ENCODE measurements at places on chromosomes 2 and 18. TPM values are rescaled to one million over a fixed set of nuclear protein-coding genes. Genes with fewer than 3 reads are reported as not detected.

CDK15 gene
- total RNA-seq = not detected

DNA sequence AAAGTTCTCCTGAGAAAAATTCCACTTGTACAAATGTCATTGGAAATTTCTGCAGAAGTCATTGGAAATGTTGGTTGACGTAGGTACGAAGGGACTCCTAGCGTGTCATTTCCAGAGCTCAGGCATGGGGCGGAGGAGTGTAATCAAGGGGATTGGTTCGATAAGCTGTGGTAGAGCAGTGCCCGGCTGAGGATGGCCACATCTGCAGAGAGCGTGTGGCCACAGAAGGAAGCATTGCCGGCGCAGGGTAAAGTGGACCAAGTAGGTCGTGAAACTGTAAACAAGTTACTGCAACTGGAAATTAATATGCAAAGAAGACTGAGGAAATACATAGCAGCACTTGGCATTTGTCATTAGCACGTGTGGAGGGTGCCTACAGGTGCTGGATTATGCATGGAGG is 101.8 kb downstream of the DGKD start:
- no peaks in the 10 kb centered on the region for H3K27me3 ChIP-seq
- no peak for DNase-seq
- no peak overlapping the region for H3K27ac ChIP-seq
- H3K4me3 ChIP-seq = no peak overlapping the region

PFN4 gene
- not detected for total RNA-seq

- H3K4me1 ChIP-seq = no peaks in the 10 kb centered on the region
- H3K36me3 ChIP-seq = no peaks in the 10 kb centered on the region
- H3K27ac ChIP-seq = no peak overlapping the region
These were observed 119.4 kb downstream of the SEPTIN10 start for GRCh38 chr2:109494351-109494750.

- no peaks in the 10 kb centered on the region for H3K36me3 ChIP-seq
- DNase-seq = peak; percentile 78
- no peak overlapping the region for H3K4me3 ChIP-seq
- H3K27me3 ChIP-seq = no peaks in the 10 kb centered on the region
- H3K4me1 ChIP-seq = no peaks in the 10 kb centered on the region
These were observed 175.1 kb downstream of the NCK2 start for GRCh38 chr2:105919826-105920225.

DNA sequence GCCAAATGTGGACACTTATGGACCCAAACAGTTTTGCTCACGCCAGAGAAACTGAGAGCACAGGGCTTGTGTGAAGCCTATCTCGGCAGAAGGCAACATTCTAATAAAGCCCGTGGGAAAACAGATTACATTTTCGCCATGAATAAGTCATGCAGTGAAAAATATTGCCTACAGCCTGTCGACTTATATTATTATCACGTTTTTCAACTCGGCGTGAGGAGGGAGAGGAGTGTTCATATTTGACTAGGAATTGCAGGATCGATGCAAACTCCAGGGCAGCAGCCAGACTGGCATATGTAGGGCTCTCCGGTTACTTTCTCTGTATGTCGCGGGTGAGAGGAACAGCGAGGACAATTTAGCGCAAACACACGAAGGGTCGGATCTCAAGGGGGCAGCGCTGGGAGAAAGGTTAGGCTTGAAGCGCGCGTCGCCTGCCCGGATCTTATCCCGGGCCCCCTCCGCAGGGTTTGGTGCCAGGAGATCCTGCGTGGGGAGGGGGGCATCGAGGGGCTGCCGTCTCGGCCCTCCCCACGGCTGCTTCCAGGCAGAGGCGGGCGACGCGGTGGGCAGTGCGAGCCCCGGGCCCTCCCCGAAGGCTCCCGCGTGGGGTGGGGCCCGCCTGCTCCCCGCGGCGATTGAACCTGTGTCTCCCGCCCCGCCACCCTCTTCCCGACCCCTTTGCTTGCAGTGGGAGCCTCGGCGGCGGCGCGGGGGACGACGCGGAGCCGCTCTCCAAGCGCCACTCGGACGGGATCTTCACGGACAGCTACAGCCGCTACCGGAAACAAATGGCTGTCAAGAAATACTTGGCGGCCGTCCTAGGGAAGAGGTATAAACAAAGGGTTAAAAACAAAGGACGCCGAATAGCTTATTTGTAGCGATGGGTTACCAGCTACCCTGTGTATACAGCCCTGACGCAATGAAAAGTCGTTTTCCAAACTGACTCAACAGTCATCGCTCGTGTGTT is 4.4 kb downstream of the ADCYAP1 start:
- H3K27me3 ChIP-seq = peaks cover 100% of the 10 kb centered on the region
- peak overlapping the region; percentile 12 for H3K4me3 ChIP-seq
- H3K27ac ChIP-seq = no peak overlapping the region

CROCC2 gene
- total RNA-seq = not detected

GRCh38 chr2:24881623-24882022 is 38.4 kb downstream of the ADCY3 start:
- H3K4me1 ChIP-seq = peaks cover 3% of the 10 kb centered on the region
- no peak for DNase-seq
- H3K4me3 ChIP-seq = no peak overlapping the region
- H3K27me3 ChIP-seq = no peaks in the 10 kb centered on the region

DNA sequence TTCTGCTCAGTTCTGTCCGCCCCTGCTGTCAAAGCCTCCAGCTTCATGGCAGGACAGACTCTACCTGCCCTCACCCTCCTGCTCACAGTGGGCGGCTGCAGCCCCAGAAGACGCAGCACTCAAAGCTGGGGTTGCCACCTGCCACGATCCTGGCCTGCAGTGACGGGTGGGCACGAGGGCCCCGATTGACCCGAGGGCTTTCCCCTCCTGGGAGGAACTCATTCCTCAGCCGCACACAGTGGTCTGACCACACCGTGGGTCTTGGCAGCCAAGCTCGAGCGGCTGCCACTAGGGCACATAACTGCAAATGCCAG is 47.1 kb downstream of the HS6ST1 start:
- no peak overlapping the region for H3K4me3 ChIP-seq
- no peak overlapping the region for H3K27ac ChIP-seq
- H3K36me3 ChIP-seq = no peaks in the 10 kb centered on the region
- no peaks in the 10 kb centered on the region for H3K4me1 ChIP-seq

DNA sequence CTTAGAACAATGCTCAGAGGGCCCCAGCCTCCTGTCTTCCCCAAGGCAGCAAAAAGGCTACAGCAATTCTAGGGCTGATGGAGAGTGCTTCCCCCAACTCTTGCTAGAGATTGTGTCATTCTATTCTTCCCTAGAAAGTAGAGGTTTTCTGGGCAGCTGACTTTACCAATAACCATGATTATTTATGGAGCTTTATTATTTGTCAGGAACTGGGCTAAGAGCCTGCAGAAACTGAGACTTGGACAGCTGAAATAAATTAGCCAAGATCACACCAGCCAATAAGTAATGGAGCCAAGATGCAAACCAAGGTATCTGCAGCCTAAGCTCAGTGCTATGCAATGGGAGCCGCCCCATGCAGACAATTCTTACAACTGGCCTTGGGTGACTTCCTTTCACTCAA is 84.8 kb downstream of the CCBE1 start:
- peaks cover 5% of the 10 kb centered on the region for H3K27me3 ChIP-seq
- H3K36me3 ChIP-seq = no peaks in the 10 kb centered on the region
- no peak overlapping the region for H3K4me3 ChIP-seq

GRCh38 chr2:74051504-74051903 is 66.8 kb downstream of the TET3 start:
- peaks cover 13% of the 10 kb centered on the region for H3K4me1 ChIP-seq
- H3K27ac ChIP-seq = no peak overlapping the region

- DNase-seq = no peak
- no peaks in the 10 kb centered on the region for H3K36me3 ChIP-seq
- H3K4me1 ChIP-seq = peaks cover 16% of the 10 kb centered on the region
- H3K27me3 ChIP-seq = no peaks in the 10 kb centered on the region
These were observed 33.0 kb downstream of the REEP1 start for GRCh38 chr2:86304416-86304815.

DNA sequence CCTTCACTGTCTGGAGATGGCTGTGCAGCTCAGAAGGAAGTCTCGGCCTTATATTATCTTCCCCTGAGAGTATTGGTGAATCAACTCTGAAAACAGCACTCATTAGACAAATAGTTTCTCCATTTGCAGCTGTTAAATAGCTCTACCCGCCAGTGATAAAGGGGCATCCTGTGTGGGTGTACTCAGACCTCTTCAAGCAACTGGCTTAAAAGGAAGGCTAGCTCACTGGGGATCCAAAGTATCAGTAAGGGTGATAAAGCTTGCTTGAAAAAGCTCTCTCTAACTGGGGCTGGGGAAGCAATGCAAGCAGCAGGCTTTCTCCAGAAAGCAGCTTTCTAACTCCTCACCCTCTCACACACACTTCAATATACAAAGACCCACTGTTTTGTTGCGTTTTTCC is 64.9 kb upstream of the PSMD14 start:
- no peaks in the 10 kb centered on the region for H3K27me3 ChIP-seq
- peaks cover 12% of the 10 kb centered on the region for H3K4me1 ChIP-seq
- DNase-seq = no peak
- H3K36me3 ChIP-seq = no peaks in the 10 kb centered on the region

DNA sequence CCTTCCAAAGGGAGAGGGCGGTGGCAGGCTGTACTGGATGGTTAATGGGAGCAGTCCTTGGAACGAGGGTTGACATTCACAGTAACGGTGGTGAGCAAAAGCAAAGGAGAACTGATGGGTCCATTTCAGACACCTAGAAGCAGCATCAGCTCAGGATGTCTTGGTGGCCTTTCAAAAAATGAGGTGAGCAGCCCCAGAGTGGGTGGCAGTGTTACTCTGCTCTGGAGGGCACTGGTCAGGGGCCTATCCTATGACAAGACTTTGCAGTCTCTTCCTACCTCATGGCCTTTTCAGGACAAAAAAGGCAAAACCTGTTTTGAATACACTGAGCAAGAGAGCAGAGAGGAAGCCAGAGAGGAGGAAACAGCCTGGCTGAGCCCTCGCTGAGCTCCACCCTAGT is 23.5 kb downstream of the CAPN14 start:
- no peak overlapping the region for H3K4me3 ChIP-seq
- no peaks in the 10 kb centered on the region for H3K36me3 ChIP-seq
- H3K27ac ChIP-seq = no peak overlapping the region
- DNase-seq = no peak

KLF11 gene
- 11.0 TPM for total RNA-seq

DNA sequence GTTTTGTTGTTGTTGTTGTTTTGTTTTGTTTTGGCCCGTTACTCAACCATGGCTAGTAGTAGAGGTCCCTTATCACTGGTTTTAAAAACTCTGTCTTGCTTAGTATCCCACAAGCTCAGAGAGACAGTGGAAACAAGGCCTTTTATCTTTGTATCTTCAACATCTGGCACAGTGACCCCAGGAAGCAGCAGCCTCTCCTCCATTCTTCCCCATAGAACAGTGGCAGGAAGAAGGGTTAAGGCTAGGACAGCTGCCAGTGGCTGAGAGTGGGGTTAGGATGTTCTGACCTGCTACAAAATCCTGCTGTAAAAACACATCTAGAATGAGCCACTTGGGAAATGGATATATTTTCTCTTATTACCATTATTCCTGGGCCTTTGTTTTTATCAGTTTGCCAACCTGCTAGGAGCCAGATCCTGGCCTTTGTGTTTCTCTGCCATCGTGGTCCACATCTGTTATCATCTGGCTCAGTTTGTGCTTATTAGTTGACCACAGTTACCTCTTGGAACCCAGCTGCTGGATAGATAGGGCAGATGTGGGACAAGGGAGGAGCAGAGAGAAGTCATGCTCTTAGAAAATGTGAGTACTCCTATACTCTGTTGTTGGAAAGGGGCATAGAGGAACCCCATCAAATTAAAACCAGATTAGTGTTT is 246.8 kb downstream of the AGPS start:
- no peaks in the 10 kb centered on the region for H3K27me3 ChIP-seq
- H3K36me3 ChIP-seq = no peaks in the 10 kb centered on the region
- H3K27ac ChIP-seq = no peak overlapping the region

DNA sequence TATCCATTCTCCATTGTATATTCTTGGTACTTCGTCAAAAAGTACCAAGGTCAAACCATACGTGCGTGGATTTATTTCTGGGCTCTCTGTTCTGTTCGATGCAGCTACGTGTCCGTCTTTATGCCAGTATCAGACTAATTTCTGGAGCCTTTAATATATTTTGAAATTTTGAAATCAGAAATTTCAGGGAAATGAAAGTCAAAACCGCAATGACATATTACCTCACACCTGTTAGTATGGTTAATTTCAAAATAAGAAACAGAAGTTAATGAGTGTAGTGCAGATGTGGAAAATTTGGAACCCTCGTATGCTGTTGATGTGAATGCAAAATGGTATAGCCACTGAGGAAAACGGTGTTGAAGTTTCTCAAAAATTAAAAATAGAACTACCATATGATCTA is 156.1 kb upstream of the TRIB2 start:
- H3K27me3 ChIP-seq = no peaks in the 10 kb centered on the region
- H3K4me1 ChIP-seq = peaks cover 8% of the 10 kb centered on the region
- no peak overlapping the region for H3K27ac ChIP-seq
- H3K36me3 ChIP-seq = no peaks in the 10 kb centered on the region

- no peaks in the 10 kb centered on the region for H3K36me3 ChIP-seq
- no peaks in the 10 kb centered on the region for H3K27me3 ChIP-seq
- H3K27ac ChIP-seq = no peak overlapping the region
- DNase-seq = no peak
- no peaks in the 10 kb centered on the region for H3K4me1 ChIP-seq
These were observed 142.4 kb upstream of the ALPP start for GRCh38 chr2:232236200-232236599.

CBLN2 gene
- 2.0 TPM for total RNA-seq

DNA sequence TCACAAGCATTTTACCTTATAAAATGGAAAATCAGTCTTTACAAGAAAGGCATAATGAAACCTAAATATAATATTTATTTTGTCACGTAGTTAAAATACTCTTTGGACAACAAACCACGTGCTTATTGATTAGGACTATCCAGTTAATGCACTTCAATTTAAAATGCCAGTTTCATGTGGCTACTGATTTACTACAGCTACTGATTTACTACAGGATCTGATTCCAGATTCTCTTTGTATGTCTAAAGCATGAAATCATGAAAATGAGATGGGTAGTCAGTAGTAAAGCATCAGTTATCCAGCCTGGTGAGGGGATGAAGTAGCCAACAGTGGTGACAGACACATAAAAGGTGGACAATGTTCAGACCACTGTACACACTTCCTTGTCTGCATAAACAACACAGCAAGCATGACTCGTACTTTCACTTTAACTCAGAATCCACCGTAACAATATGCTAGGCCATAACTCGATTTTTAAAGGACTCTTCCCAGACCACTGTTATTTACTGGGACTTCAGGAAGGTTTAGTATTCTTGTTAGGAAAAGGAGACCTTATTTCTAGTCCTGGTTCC is 24.9 kb downstream of the ACAA2 start:
- H3K4me3 ChIP-seq = no peak overlapping the region
- DNase-seq = no peak
- H3K4me1 ChIP-seq = no peaks in the 10 kb centered on the region

- H3K4me3 ChIP-seq = no peak overlapping the region
- DNase-seq = no peak
- no peaks in the 10 kb centered on the region for H3K36me3 ChIP-seq
- H3K4me1 ChIP-seq = no peaks in the 10 kb centered on the region
- no peak overlapping the region for H3K27ac ChIP-seq
These were observed 101.0 kb upstream of the CERS6 start for GRCh38 chr2:168355121-168355520.

GRCh38 chr2:132577686-132578085 is 92.3 kb downstream of the LYPD1 start:
- H3K4me1 ChIP-seq = peaks cover 3% of the 10 kb centered on the region
- H3K27ac ChIP-seq = no peak overlapping the region
- no peak for DNase-seq
- H3K27me3 ChIP-seq = no peaks in the 10 kb centered on the region
